ENCODE measurements at places on chromosomes 3 and 15.

DNA sequence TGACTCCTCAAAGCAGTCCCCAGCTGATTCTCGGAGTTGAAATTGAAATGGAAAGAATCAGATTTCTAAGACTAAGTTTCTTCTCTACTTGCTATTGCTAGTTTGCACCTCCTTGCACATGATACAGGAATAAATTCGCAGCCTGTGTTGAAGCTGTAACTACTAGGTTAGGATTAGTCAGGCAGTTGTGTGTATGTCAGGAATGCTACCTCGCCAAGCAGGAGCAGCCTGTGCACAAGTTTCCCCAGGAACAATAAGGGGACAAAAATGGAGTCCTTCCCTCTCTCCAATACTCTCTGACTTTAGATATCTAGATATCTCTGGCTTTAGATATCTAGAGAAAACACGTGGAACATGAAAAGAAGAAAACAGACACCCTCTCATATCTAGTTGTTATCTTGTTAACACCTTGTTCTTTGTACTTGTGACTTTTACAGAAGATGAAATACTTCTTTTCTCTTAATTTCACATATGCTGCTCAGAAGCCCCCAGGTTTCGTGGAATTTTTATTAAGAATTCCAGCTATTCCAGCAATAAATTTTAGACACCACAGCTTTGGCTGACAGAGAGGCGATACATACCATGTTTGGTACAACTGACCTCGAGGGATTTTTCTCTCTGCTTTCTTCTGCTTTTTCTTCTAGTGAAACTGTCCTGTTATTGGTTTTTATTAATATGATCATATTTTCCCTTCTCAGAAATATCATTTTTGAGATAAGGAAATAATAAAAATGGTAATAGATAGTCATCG is 56.1 kb upstream of the CMSS1 start:
- DNase-seq: no peak

- DNase-seq: no peak
Measured at GRCh38 chr15:22951381-22952280, 28.5 kb downstream of the CYFIP1 start.

GRCh38 chr3:77096966-77097890 is 57.3 kb downstream of the ROBO2 start:
- DNase-seq: no peak

DNA sequence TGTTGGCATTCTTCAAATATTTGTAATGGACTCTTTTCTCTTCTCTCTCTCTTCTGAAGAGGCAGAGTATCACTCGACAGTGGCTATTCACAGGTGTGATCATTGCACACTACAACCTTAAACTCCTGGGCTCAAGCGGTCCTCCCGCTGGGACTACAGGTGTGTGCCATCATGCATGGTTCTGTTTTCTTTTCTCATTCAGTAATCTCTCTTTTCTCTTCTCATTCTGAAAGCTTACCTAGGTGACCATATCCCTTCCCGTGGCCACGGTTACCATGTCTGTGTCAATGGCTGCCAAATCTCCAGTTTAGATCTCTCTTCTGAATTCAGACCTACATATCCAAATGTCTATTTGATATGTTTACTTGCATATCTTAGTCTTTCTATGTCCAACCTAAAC is 96.3 kb downstream of the SOX2 start:
- DNase-seq: no peak

Data from T-helper 22 cell (primary cell).